ENCODE measurements at places on chromosomes 7 and 10. TPM values are rescaled to one million over a fixed set of nuclear protein-coding genes. Genes with fewer than 3 reads are reported as not detected.

The PLXDC2 gene
- 12.3 TPM for total RNA-seq

The ATP6V0A4 gene
- total RNA-seq = not detected

The HSPB1 gene
- total RNA-seq = 36.2 TPM

The CREM gene
- total RNA-seq = 29.9 TPM

The GRID1 gene
- 0.33 TPM for total RNA-seq

The KCNH2 gene
- total RNA-seq = 6.2 TPM

The RNLS gene
- 11.3 TPM for total RNA-seq

The NUPR2 gene
- total RNA-seq = not detected

The SLC26A3 gene
- total RNA-seq = not detected

The LRRC17 gene
- 12.6 TPM for total RNA-seq

The STEAP1 gene
- total RNA-seq = 69.9 TPM

The GPER1 gene
- total RNA-seq = 1.5 TPM

The HTRA1 gene
- 109 TPM for total RNA-seq

The NEUROD6 gene
- total RNA-seq = not detected

The SEC31B gene
- 3.0 TPM for total RNA-seq

The ANKRD61 gene
- 0.26 TPM for total RNA-seq

The GPR37 gene
- 20.6 TPM for total RNA-seq

The LIPF gene
- not detected for total RNA-seq

The CXCL12 gene
- total RNA-seq = 611 TPM

The WIPF3 gene
- 0.33 TPM for total RNA-seq

The ACTA2 gene
- total RNA-seq = 78.4 TPM

The GARIN1A gene
- 1.5 TPM for total RNA-seq

The HGF gene
- total RNA-seq = 108 TPM

The CTAGE15 gene
- total RNA-seq = 0.17 TPM

The TFPI2 gene
- 14.4 TPM for total RNA-seq

The HILPDA gene
- 30.8 TPM for total RNA-seq

The FRA10AC1 gene
- 6.9 TPM for total RNA-seq

The MBLAC1 gene
- 2.5 TPM for total RNA-seq

The CCT6A gene
- 168 TPM for total RNA-seq

The ZNF277 gene
- 83.0 TPM for total RNA-seq

The CRHR2 gene
- total RNA-seq = not detected

The RBAK gene
- total RNA-seq = 6.9 TPM

The C10orf53 gene
- total RNA-seq = not detected

The SPDYE2 gene
- not detected for total RNA-seq

The CTBP2 gene
- 73.3 TPM for total RNA-seq

The NUTM2E gene
- total RNA-seq = under 0.01 TPM

The TMEM140 gene
- 29.7 TPM for total RNA-seq

The VAX1 gene
- total RNA-seq = not detected

The ZNF488 gene
- not detected for total RNA-seq

The ITGB8 gene
- total RNA-seq = 100 TPM

The VWDE gene
- total RNA-seq = under 0.01 TPM
